ENCODE measurements at places on chromosomes 13 and 19.

GRCh38 chr13:44107357-44108121 is 227.8 kb downstream of the LACC1 start:
- no peak for DNase-seq

GRCh38 chr13:110702591-110703526 is 3.1 kb downstream of the CARS2 start:
- no peak for DNase-seq

DNA sequence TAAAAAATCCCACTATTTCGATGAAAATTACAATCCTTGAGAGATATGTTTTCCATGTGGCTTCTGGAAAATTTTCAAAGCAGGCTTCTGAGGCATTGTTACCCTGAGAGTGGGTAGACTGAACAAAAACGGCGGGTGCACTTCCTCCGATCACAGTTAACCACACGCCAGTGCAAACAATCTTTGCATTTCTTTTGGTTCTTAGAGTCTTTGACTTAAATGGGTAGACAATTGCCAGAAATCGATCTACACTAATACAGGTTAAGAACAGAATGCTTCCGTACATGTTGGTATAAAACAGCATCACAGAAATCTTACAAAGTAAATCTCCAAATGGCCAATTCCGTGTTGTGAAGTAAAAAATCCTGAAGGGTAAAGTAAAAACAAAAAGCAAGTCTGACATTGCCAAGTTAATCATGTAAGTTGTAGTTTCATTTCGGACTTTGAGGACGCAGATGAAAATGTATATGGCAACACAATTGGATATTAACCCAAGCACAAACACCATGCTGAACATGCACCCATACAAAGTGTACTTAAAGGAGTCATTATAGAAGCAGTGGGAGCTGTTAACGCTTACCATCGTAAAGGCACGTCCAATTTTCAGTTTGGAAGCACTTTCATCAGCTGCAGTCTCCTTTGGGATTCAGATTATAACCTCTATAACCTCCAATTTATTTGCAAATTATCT is 927 bp downstream of the LPAR6 start:
- DNase-seq, result no peak

DNA sequence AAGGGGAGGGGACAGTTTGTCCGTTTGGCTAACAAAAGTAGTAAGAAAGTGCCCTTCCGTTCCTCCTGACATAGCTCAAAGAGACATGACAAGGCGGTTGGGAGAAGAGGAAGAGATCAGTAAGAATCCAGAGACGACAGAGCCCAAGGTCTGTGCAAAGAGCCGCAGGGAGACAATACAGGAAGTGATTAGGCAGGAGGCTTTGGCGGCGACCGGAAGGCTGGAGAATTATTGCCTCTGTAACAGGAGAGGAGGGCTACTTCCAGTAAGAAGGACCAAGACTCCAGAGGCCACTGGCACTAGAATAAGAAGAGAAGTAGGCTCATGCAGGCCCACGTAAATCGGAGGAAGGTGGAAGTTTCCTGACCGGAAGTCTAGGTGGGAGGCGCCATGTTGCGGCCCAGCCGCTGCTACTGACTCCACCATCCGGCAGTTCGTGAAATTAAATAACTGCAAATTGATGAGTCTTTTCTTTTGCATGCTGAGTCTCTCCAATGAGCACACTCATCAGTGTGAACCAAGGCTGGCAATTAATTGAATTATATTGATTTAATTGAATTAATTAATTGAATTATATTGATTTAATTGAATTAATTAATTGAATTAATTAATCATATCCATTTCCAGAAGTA is 9.9 kb downstream of the RFX2 start:
- DNase-seq, result no peak

- no peak for DNase-seq
Observed at GRCh38 chr13:108933061-108933460, 303.6 kb downstream of the MYO16 start.

DNA sequence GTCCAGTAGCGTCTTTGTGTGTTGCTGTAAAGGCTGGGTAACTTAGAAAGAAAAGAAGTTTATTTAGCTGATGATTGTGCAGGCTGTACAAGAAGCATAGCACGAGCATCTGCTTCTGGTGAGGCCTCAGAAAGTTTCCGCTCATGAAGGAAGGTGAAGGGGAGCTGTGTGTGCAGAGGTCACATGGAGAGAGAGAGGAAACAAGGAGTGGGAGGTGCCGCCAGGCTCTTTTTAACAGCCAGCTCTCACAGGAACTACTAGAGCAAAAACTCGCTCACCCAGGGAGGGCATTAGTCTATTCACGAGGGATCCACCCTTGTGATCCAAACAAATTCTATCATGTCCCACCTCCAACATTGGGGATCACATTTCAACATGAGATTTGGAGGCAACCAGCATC is 99.8 kb downstream of the GPR12 start:
- no peak for DNase-seq

- no peak for DNase-seq
Observed at GRCh38 chr13:38430796-38431195, 81.1 kb downstream of the UFM1 start.
